ENCODE measurements at places on chromosomes 12 and 14. TPM values are rescaled to one million over a fixed set of nuclear protein-coding genes. Genes with fewer than 3 reads are reported as not detected.

- DNase-seq = peak; percentile 95
Measured at GRCh38 chr12:43835656-43836474, at the start of gene TMEM117. Gene TMEM117, plus strand, starts transcription at chr12:43836081.

GRCh38 chr12:15688202-15688736 lies 100.9 kb downstream of the EPS8 start:
- peak; percentile 75 for DNase-seq

DNA sequence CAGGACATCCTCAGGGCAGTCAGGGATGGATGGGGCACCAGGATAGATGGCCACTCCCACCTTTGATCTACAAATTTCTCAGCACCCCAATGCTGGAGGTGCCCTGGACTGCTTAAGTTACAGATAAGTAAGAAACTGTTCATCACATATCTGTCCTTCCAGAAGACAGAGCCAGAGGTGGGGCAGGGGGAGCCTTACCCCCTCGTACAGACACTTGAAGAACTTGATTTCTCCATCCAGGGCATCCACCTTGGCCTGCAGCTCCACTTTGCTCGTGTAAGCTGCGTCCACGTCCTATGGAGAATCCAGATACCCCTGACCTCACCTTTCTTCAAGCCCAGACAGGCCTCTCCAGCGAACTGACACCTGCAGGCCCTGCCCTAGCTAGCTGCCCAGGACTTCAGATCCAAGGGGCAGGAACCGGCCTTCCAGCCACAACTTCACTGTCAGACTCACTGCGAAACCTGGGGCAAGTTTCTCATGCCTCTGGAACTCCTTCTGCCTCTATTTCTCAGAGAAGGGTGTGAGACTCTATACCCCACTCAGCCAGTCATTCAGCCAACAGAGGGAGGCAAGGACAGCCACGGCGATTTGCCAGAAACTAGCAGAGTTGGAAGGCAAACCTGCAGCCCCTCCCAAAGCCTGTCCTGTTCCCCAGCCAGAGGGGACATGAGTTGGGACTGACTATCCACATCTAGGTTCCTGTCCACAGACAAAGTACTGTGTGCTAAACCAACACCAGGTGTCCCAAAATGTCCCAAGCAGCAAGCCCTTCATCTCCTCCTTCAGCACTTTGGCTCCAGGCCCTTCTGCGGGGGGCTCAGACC lies 3.8 kb downstream of the KRT73 start:
- DNase-seq = no peak

- DNase-seq = no peak
Measured at GRCh38 chr14:56789955-56790354, 20.3 kb downstream of the OTX2 start.

GRCh38 chr14:105487449-105487985 lies 831 bp downstream of the CRIP1 start:
- peak; percentile 95 for DNase-seq

DNA sequence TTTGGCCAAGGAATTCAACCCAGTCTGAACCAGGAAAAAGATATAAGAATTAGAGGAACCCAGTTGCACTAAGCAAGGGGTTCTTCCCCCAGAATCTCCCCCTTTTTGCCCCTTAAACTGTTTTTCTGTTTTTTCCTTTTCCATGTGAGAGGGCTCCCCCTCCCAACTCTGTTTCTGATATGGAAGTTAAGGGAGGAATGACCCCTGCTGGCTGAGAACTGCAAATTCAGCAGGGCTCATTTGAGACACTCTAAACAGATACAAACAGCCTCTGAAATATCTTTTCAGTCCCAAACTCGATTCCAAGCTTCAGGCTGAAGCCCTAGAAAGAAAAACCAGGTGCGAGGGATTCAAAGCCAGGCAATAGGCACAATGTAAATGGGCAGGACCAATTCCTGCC lies 132.7 kb downstream of the SLC41A2 start:
- no peak for DNase-seq

- DNase-seq = no peak
Measured at GRCh38 chr12:109808876-109809646, 24.1 kb downstream of the TRPV4 start.

Gene P2RX2
- 2.9 TPM for polyA plus RNA-seq

- peak; percentile 87 for DNase-seq
Measured at GRCh38 chr12:29782871-29783772, 620 bp downstream of the TMTC1 start.

- peak; percentile 54 for DNase-seq
Measured at GRCh38 chr12:52370926-52371608, 3.8 kb upstream of the KRT85 start.

GRCh38 chr12:93676408-93677194 lies 574 bp upstream of the CRADD start:
- DNase-seq = no peak

Gene IAPP
- polyA plus RNA-seq = not detected
